ENCODE measurements at places on chromosomes 16 and 17.

- no peak for DNase-seq
Measured at GRCh38 chr16:29745121-29745852, 503 bp downstream of the C16orf54 start.

DNA sequence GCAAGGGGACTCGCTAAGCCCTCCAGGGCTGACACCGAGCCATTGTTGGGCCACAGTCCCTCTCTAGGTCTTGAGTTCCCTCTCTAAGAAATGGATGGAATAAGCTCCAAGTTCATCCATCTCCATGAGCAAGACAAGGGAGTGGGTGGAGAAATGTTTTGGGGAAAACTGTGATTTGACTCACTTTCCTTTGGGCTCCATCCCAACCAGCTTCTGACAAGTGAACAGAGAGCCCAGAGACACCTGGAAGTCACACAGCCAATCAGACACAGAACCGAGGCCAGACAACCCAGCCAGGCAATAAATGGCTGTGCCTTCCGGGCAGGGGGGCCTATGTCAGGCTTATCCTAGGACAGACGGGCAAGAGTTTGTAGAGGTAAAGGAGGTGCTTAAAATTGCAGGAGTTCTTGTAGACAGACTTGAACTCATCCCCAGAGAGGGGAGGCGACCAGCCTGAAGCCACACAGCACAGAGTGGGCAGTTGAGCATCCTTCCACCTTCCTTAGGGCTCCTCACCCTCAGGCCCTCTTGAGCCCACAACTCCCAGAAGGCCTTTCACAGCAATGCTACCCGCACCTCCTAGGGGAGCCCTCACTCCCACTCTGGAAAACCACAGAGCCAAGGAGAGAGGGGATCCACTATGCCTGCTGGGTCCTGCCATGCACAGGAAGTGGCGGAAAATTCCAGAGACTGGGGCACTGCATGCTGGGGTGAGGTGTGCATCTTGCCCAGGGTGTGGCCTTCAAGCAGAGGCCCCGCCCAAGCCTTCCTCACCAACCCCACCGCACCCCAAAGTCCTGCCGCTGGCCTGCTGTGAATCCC lies 9.5 kb upstream of the FAM83G start:
- DNase-seq, result no peak

GRCh38 chr16:88468275-88469129 lies 15.4 kb downstream of the ZFPM1 start:
- DNase-seq, result no peak

DNA sequence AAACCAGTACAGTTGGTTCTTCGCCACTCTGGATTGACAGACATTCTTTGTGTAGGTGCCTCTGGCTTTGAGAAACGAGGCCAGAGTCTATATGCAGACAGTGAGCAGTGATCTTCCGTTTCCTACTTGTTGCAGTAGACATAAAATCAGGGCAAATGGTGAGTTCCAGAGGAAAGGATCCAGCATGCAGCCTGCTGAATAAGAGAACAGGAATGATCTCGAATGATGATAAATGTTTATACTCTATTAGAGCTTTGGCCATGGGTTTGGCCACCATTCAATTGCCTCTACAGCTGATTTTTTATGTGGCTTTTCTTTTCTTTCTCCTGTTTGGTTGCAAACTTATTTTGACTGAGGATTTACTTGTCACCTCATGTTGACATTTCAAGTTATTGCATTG lies 286.7 kb downstream of the IRX3 start:
- DNase-seq, result no peak

- DNase-seq, result no peak
Measured at GRCh38 chr16:17972460-17972943, 364.0 kb downstream of the NPIPA8 start.

GRCh38 chr17:74752415-74752814 lies 4.0 kb downstream of the NHERF1 start:
- no peak for DNase-seq

DNA sequence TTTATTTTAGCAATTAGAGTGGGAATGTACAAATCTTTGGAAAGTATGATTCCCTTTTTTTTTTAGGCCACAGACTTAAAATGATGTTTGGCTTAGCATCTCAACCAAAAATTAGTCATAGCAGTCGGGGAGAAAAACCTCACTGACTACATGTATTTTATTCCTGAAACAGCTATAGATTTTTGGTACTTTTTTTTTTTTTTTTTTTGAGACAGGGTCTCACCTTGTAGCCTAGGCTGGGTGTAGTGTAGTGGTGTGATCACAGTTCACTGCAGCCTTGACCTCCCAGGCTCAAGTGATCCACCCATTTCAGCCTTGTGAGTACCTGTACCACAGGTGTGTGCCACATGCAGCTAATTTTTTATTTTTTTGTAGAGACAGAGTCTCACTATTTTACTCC lies 23.4 kb downstream of the RNFT1 start:
- DNase-seq, result no peak

GRCh38 chr16:17321824-17322223 lies 148.9 kb downstream of the XYLT1 start:
- DNase-seq, result no peak

DNA sequence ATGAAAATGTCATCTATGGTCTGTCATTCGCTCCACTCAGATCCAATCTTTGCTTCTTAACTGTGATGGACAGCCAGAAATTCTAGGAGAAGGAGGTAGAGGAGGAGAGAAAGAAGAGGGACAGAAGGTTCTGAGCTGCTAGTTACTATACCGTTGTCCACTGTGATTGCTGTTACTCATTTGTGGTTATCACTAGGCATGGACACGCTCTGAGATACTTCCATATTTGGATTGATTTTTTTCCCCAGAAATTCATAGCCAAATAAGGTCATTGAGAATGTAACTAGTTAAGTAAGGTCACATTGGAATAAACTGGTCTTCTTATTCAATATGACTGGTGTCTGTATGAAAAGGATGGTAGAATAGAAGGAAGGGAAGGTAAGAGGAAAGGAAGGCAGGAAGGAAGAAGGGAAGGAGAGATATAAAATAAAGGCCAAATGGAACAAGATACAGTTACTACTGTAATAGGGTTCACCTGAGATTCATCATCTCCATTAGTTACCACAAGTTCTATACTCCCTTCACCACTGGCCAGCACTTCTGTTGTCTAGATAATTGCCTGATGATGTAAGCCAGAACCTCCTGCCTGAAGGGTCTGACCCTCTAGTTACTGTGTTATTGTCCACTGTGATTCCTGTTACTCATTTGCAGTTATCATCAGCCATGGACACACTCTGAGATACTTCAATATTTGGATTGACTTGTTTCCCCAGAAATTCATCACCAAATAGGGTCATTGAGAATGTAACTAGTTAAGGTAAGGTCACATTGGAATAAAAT lies 2.9 kb downstream of the KRTAP9-7 start:
- DNase-seq, result no peak

GRCh38 chr16:2174396-2175131 lies 19.0 kb downstream of the TRAF7 start:
- peak; percentile 43 for DNase-seq

- DNase-seq, result no peak
Measured at GRCh38 chr16:83603723-83604570, 203.8 kb upstream of the HSBP1 start.

DNA sequence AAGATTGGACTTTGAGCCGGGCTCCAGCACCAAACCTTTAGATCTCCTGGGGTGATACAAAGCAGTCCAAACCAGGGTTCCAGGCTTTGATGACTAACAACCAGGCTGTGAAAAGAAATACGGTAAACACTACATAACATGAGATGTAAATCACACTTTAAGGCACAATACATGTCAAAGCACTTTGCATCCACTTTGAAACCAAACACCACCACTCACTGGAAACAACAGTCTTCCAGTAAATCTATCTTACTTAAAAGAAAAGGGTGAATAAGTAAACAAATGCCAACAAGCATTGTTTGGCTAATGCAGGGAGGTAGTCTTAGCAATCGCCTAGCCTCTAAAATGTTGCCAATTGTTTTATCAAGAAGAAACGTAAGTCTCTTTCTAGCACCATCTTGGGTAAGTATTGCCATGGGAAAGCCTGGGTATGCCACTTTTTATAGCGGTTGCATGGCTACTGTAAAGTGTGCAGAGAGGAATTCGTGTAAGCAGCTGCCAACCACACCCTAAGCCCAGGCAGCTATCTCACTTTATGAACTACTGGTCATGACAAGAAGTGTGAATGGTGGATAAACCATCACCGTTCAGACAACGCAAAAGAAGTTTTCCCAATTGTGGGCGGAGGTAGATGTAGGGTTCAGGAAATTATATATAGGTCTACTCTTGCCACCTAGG lies 267.4 kb upstream of the PSMD7 start:
- DNase-seq, result no peak

GRCh38 chr16:54976651-54977200 lies 46.1 kb downstream of the IRX5 start:
- DNase-seq, result no peak

- DNase-seq, result no peak
Measured at GRCh38 chr17:1241929-1242328, 28.3 kb upstream of the BHLHA9 start.

GRCh38 chr16:22375117-22375962 lies 921 bp upstream of the CDR2 start:
- no peak for DNase-seq

DNA sequence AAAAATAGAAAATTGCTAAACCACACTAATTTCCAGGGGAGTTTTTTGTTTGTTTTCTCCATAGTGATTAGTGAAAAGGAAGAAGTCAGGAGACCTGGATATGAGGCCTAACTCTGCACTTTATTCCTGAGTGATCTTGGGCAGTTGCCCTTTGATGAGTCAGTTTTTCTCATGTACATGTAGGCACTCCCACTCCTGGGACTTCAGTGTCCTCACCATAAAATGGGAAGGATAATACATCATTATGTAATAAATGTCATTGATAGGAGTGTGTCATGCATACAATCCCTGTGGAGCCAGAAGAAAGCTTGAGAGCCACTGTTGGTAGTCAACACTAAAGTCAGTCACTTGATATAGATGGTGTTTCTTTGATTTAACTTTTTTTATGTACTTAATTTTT lies 32.5 kb downstream of the WIPF2 start:
- no peak for DNase-seq

DNA sequence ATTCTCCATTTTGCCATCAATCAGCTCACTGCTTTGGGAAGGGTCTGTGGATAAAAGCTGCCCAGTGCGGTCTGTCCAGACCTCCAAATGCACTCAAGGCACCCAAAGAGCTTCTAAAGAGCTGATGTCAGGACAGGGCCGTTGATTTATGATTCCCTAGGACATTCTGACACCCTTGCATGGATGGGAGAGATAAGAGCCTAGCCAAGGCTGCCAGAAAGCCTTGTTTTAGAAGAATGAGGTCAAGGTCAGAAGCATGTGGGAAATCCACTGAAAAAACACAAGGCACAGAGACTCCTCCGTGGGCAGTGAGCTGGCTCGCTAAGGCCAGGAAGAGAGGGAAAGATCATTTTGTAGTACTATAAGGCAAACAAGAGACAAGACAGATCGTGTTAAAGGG lies 214.0 kb downstream of the CDH11 start:
- no peak for DNase-seq

DNA sequence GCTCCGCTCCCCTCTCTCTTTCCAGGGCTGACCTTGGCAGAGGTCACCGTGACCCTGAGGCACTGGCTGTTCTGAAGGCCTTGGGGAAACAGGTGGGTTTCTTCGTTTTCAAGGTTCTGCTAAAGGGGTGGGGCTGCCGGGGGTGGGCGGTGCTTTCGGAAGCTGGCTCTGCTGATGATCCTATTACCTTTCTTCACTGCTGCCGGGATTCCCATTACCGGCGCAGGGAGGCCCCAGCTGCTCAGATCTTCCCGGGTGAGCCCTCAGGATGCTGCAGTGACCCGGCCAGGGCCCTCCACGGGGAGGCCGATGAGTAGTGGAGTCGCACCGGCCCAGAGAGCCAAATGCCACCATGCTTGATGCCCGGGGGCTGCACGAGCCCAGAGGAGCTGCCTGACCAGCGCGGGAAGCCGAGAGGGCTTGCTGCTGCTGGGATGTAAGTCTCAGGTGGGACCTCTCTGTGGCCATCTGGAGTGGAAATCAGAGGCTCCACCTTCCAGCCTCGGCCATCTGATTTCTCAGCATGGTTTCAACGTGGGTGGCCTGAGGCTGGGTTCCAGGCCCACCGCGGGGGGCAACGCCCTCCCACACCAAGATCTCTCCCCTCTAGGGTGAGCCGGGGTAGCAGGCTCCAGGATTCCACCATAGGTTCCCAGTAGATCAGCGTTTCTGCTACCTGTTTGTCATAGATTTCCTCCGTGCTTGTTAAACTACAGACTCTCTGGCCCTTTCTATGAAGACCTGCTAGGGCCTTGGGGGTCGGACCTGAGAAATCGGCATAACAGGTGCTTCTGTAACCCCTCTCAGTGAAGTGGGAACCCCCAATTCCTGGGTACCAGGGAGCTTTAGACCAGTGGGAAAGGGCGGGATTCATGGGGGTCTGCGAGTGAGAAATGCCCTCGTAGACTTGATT lies 21.6 kb upstream of the ADCY7 start:
- DNase-seq, result no peak

DNA sequence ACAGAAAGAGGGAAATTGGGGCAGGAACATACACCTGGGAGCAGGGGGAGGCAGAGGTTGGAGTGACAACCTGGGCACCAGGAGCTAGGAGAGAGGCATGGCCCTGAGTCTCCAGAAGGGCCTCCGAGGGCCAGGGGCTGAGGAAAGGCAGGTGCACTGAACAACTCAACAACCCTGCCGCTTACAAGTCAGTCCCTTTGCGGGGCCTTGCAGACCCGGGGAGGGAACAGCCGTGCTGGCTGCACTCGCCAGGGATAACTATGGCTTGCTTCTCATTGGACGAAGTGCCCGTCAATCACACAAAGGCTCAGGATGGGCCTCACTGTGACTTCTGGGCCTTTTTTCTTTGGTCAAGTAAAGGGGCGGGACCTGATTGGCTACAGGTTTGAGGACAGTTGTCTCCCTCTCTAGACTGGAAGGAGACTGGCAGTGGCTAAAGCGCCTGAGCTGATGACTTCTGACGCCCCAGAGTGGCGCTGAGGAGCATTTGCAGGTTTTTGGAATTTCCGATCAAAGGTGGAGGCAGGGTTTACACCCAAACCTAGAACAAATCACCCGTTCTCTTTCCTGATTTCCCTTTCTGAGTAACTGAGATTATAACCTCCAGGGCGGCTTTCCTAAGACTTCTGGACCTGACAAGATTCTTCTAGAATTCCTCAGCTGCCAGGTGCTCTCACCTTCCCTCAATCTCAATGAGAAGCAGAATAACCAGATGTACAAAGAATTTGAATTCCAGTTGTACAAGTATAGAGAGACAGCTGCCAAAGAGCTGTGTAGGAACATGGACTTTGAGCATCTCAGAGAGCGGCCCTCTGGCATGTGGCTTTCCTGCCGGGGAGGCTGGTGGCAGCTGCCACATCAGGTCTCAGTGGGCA lies 27.6 kb upstream of the ST6GALNAC2 start:
- DNase-seq, result no peak

GRCh38 chr16:55773859-55774549 lies 58.9 kb downstream of the CES1 start:
- DNase-seq, result no peak
